Neural crest cell (in vitro differentiated cells): ENCODE measurements at places on chromosomes 4 and X. TPM values are rescaled to one million over a fixed set of nuclear protein-coding genes. Genes with fewer than 3 reads are reported as not detected.

The CLTRN gene
- total RNA-seq = 0.80 and 1.1 TPM in 2 replicates

The POU4F2 gene
- total RNA-seq = 0.14 and 0.20 TPM in 2 replicates

The FAM9C gene
- total RNA-seq = 0.07 and 0.25 TPM in 2 replicates

The SHISA3 gene
- total RNA-seq = 24.2 and 25.4 TPM in 2 replicates

The TASL gene
- total RNA-seq = not detected in 2 replicates

The CSAG1 gene
- total RNA-seq = not detected in 2 replicates

The SMARCA5 gene
- 102 and 104 TPM in 2 replicates for total RNA-seq

DNA sequence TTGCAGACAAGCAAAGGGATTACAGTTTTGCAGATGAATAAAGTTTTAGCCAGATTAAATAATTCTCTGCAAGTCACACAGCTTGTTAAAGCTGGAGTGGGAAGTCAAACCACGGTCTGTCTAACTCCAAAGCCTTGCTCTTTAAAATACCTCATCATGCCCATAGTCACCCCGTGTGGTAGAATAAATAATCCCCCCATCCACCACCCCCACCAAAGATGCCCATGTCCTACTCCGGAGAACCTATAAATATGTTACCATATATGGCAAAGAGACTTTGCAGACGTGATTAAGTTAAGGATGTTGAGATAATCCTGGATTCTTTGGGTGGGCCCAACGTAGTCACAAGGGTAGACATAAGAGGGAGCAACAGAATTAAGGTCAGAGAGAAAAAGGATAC, 118.7 kb downstream of the BEND2 start:
- peaks cover 13% of the 10 kb centered on the region for H3K36me3 ChIP-seq
- peaks cover 37% of the 10 kb centered on the region for H3K4me1 ChIP-seq
- no peak overlapping the region for H3K27ac ChIP-seq

- H3K27me3 ChIP-seq = peaks cover 28% of the 10 kb centered on the region
- DNase-seq = no peak
- no peaks in the 10 kb centered on the region for H3K36me3 ChIP-seq
- H3K4me1 ChIP-seq = no peaks in the 10 kb centered on the region
- H3K4me3 ChIP-seq = no peak overlapping the region
These were observed 130.0 kb downstream of the HMX1 start for GRCh38 chr4:8741513-8742226.

DNA sequence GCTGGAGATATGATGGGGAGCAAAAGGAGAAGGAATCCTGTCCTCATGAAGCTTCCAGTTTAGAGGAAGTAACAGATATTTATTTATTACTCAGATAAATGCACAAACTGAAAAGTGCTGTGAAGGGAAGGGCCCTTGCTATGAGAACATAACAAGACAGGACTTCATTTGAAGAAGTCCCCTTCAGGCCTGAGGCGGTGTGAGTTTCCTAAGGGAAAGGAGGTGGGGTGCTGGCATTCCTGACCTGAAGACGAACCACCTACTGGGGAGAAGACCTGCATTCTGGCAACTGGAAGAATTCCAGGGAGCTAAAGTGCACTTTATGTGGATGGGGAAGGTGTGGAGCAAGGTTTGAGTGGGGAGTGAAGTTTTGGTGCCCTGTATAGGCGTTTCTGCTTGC, 15.9 kb upstream of the SPARCL1 start:
- H3K36me3 ChIP-seq = no peaks in the 10 kb centered on the region
- peaks cover 24% of the 10 kb centered on the region for H3K4me1 ChIP-seq
- DNase-seq = no peak
- H3K27me3 ChIP-seq = no peaks in the 10 kb centered on the region

- H3K4me3 ChIP-seq = no peak overlapping the region
- H3K4me1 ChIP-seq = peaks cover 7% of the 10 kb centered on the region
- no peak for DNase-seq
- H3K27ac ChIP-seq = no peak overlapping the region
- no peaks in the 10 kb centered on the region for H3K27me3 ChIP-seq
These were observed 65.6 kb upstream of the PDLIM3 start for GRCh38 chr4:185600801-185601434.

DNA sequence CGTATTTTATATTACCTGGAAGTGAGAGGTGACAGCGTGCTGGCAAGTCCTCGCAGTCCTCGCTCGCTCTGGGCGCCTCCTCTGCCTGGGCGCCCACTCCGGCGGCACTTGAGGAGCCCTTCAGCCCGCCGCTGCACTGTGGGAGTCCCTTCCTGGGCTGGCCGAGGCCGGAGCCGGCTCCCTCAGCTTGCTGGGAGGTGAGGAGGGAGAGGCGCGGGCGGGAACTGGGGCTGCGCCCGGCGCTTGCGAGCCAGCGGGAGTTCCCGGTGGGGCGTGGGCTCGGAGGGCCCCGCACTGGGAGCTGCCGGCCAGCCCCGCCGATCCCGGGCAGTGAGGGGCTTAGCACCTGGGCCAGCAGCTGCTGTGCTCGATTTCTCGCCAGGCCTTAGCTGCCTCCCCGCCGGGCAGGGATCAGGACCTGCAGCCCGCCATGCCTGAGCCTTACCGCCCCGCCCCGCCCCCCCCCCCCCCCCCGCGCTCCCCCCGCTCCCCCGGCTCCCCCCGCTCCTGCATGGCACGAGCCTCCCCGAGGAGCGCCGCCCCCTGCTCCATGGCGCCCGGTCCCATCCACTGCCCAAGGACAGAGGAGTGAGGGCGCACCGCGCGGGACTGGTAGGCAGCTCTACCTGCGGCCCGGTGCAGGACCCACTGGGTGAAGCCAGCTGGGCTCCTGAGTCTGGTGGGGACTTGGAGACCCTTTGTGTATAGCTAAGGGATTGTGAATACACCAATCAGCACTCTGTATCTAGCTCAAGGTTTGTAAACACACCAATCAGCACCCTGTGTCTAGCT, 298.9 kb upstream of the MAGEB16 start:
- H3K27ac ChIP-seq = no peak overlapping the region
- no peak for DNase-seq

DNA sequence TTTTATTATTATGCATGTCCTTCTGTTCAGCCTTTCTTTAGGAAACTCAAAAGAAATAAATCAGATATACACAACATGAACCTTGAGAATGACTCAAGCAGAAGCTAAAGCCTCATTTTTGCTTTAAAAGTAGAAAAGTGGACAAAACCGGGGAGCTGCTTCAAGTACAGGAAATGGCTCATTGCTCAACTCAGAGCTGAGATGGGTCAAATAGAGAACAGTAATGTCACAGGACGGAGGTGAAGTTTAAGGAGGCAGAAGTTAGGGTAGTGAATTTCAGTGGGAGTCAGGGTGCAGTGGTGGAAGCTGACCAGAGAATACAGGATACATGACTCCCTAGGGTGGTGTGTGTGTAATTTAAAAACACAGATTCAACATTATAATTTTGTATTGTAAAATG, 22.2 kb downstream of the PHKA2 start:
- H3K27ac ChIP-seq = no peak overlapping the region
- no peak for DNase-seq
- peaks cover 4% of the 10 kb centered on the region for H3K4me1 ChIP-seq
- no peak overlapping the region for H3K4me3 ChIP-seq
- H3K27me3 ChIP-seq = no peaks in the 10 kb centered on the region

GRCh38 chr4:143381189-143382118, 44.8 kb downstream of the GAB1 start:
- no peak overlapping the region for H3K27ac ChIP-seq
- DNase-seq = no peak
- peaks cover 59% of the 10 kb centered on the region for H3K4me1 ChIP-seq
- H3K27me3 ChIP-seq = no peaks in the 10 kb centered on the region
- no peaks in the 10 kb centered on the region for H3K36me3 ChIP-seq

DNA sequence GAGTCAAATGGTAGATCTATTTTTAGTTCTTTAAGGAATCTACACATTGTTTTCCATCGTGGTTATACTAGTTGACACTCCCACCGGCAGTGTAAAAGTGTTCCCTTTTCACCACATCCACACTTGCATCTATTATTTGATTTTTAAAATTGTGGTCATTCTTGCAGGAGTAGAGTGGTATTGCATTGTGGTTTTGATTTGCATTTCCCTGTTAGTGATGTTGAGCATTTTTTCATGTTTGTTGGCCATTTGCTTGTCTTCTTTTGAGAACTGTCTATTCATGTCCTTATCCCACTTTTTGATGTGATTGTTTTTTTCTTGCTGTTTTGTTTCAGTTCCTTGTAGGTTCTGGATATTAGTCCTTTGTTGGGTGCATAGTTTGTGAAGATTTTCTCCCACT, 70.0 kb downstream of the TAB3 start:
- H3K4me1 ChIP-seq = no peaks in the 10 kb centered on the region
- no peak for DNase-seq
- H3K27me3 ChIP-seq = no peaks in the 10 kb centered on the region
- H3K36me3 ChIP-seq = peaks cover 3% of the 10 kb centered on the region
- H3K4me3 ChIP-seq = no peak overlapping the region

DNA sequence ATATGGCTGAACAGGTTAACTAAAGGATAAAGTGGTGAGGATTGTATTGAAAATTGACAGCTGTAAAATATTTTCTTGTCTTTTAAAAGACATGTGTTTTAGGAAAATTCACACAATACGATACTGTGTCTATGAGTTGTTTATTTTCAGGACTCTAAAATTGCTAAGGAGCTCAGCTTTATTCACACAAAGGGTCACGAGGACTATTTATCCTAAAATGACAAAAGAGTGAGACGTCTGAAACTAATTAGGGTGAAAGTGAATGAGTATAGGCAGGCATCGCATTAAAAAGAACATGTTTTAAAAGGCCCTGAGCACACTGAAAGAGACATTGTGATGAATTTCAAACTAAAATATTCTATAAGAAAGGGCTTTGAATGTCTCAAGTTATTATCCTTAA, 304.7 kb downstream of the SH2D1A start:
- H3K4me1 ChIP-seq = peaks cover 17% of the 10 kb centered on the region
- H3K27me3 ChIP-seq = no peaks in the 10 kb centered on the region
- H3K27ac ChIP-seq = no peak overlapping the region
- no peak overlapping the region for H3K4me3 ChIP-seq
- no peak for DNase-seq

- H3K27ac ChIP-seq = no peak overlapping the region
- no peaks in the 10 kb centered on the region for H3K36me3 ChIP-seq
- no peak for DNase-seq
- no peak overlapping the region for H3K4me3 ChIP-seq
These were observed 6.1 kb upstream of the ABRAXAS1 start for GRCh38 chr4:83490876-83491450.

DNA sequence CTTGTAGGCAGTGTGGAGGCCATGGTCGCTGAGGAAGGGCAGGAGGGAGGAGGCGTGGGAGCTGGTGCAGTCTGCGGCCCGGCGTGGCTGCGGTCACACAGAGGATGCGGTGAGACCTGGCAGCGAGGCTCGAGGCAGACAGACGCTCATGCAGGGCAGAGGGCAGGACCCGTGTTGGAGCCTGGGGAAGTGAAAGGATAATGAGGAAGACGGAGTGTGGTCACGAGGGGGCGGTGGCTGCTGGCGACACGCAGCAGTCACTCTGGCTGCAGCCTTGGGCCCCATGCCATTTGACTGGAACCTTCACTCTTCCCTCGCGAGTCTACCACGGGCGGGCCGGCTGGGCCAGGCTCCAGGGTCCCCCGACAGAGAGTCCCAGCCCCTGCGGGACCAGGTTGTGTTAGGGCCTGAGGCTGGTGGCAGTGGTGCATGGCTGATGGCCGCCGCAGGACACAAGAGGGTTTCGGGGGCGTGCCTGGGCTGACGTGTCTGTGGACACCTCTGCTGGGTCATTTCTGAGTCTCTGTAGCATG, 68.8 kb upstream of the HGFAC start:
- no peak overlapping the region for H3K27ac ChIP-seq
- peaks cover 11% of the 10 kb centered on the region for H3K36me3 ChIP-seq
- H3K4me1 ChIP-seq = peaks cover 56% of the 10 kb centered on the region
- no peak for DNase-seq

GRCh38 chr4:35772291-35772690, 472.0 kb downstream of the ARAP2 start:
- no peaks in the 10 kb centered on the region for H3K27me3 ChIP-seq
- H3K27ac ChIP-seq = no peak overlapping the region
- DNase-seq = no peak
- no peaks in the 10 kb centered on the region for H3K36me3 ChIP-seq
- H3K4me3 ChIP-seq = no peak overlapping the region
- H3K4me1 ChIP-seq = no peaks in the 10 kb centered on the region

GRCh38 chr4:108287834-108288413, 119.2 kb upstream of the LEF1 start:
- no peak overlapping the region for H3K27ac ChIP-seq
- no peak for DNase-seq
- H3K4me3 ChIP-seq = no peak overlapping the region
- H3K27me3 ChIP-seq = no peaks in the 10 kb centered on the region
- H3K4me1 ChIP-seq = no peaks in the 10 kb centered on the region

DNA sequence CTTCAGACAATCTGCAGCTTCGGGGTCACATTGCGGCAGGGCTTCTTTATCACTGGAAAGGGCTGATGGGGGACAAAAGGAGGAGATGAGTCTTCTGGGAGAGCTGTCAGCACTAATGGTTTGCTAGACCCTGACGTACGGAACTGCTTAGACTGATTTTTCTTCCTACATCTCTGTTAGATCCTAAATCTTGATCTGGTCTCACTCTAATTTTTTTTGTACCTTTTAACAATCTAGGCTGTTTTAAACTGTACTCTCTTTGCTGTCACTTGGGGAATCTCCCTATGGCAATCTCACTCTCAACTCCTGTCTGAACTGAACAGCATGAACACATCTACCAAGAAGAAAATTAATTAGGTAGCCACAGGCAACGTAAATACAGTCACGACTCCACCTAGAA, 120.1 kb downstream of the SNCA start:
- no peak overlapping the region for H3K27ac ChIP-seq
- H3K36me3 ChIP-seq = no peaks in the 10 kb centered on the region
- H3K4me1 ChIP-seq = peaks cover 5% of the 10 kb centered on the region
- DNase-seq = no peak

- DNase-seq = no peak
- H3K27ac ChIP-seq = no peak overlapping the region
- no peaks in the 10 kb centered on the region for H3K36me3 ChIP-seq
- no peak overlapping the region for H3K4me3 ChIP-seq
- no peaks in the 10 kb centered on the region for H3K4me1 ChIP-seq
These were observed 887.5 kb downstream of the FAT4 start for GRCh38 chr4:126202226-126202625.

DNA sequence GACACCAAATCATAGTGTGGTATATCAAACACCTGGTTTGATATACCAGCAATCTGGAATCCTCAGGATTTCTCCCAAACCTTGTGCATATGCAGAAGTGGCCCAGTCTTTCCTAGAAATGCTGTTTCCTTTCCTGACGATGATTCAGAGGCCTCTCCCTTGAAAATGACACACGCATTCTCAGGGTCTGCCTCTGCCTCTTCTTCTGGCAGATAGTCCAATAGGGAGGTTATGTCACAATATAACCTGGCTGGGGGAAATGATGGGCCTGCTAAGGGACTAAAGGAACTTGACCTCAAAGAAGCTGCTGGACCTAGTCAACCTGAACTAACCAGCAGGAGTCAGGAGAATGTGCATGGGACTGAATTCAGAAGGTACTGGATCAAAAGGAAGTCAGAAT, 435.2 kb downstream of the IDS start:
- H3K4me3 ChIP-seq = no peak overlapping the region
- DNase-seq = no peak
- H3K27ac ChIP-seq = no peak overlapping the region
- H3K36me3 ChIP-seq = no peaks in the 10 kb centered on the region
- no peaks in the 10 kb centered on the region for H3K27me3 ChIP-seq
